ENCODE measurements at places on chromosomes 1 and 21.

- no peak for DNase-seq
These were observed 154.9 kb downstream of the PTPRC start for GRCh38 chr1:198793714-198794113.

DNA sequence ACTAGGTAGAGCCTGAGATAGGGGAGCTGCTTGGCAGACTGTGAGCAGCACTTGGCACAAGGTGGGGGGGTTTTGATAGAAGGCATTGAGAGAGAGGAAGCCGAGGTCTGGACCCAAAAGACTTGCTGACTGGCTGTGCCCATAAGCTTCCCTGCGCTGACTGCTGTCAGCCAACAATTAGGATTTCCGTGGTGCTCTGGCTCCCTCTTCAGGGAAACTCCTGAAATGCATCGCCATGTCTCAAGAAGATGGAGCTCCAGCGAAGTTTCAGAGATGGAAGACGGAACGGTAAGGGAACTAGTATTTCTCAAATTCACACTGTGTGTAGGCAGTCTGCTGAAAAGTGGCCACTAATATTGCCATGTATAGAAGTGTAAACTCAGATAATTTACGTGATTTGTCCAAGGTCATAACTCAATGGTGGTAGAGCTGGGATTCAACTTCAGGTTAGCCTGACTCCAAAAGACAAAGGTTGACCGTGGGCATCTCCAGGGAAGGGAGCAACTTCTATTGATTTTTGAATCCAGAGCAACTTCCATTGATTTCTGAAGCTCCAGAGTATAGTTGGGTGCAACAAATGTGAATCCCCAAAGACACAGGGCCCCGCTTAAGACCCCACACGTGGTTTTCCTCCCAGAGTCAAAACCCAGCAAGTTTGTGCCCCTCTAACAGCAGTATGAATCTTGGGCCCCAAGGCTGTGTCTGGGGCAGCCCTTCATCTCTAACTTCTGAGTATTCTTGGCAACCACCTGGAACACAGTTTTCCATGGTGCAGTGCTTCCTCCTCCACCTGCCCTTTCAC lies 44.5 kb upstream of the CRNN start:
- peak; percentile 78 for DNase-seq

DNA sequence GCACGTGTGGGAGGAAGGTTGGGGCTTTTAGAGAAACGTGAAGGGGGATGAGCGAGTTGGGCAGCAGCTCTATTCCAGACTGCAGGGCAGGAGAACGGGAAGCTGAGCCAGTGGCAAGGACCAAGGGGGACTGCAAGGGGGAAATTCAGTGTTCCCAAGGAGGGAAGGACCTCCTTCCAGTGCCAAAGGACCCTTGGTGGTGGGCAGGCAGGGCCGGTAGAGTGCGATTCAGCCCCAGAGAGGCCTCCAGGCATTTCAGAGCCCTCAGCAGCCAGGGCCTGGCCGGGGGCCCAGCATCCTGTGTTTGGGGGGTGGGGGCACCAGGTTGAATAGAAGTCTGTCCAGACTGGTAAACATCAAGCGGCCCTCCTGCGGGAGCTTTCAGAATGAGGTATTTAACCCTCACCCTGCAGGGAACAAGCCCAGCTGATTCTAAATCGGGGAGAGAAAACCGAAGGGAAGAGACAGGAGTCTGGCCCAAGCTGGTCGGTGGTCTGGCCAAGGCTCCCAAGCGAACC lies 2.3 kb downstream of the COL9A2 start:
- no peak for DNase-seq

- DNase-seq = no peak
These were observed 518.8 kb downstream of the ADGRL2 start for GRCh38 chr1:82319546-82319945.

- no peak for DNase-seq
These were observed 11.8 kb downstream of the SIM2 start for GRCh38 chr21:36710729-36711048.

DNA sequence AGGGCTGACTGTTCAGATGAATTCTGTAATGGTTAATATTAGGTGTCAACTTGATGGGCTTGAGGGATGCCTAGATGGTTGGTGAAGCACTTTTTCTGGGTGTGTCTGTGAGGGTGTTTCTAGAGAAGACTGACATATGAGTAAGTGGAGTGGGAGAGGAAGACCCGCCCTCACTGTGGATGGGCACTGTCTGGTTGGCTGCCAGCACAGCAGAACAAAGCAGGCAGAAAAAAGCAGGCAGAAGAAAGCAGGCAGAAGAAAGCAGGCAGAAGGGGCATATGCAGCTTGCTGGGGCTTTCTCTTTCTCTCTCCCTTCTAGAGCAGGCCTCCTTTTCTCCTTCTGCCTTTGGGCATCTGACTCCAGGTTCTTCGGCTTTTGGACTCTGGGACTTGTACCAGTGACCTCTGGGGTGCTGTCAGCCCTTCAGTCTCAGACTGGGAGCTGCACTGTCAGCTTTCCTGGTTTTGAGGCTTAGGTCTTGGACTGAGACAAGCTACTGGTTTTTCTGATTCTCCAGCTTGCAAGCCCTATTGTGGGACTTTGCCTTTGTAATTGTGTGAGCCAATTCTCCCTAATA lies 42.9 kb upstream of the CD2 start:
- DNase-seq = no peak

DNA sequence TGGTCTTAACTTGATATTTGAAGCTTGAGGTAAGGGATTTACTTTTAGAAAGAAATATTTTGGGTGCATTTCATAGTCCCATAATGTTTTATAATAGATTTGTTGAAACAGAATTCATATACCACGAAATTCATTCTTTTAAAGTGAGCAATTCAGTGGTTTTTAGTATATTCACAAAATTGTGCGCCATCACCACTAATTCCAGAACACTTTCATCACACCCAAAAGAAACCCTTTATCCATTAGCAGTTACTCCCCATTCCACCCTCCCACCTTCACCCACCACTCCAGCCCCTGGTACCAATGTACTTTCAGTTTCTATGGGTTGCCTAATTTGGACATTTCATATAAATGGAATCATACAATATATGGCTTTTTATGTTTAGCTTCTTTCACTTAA lies 38.9 kb upstream of the DMRTB1 start:
- no peak for DNase-seq

GRCh38 chr21:28959367-28960099 lies 33.1 kb downstream of the LTN1 start:
- DNase-seq = no peak

DNA sequence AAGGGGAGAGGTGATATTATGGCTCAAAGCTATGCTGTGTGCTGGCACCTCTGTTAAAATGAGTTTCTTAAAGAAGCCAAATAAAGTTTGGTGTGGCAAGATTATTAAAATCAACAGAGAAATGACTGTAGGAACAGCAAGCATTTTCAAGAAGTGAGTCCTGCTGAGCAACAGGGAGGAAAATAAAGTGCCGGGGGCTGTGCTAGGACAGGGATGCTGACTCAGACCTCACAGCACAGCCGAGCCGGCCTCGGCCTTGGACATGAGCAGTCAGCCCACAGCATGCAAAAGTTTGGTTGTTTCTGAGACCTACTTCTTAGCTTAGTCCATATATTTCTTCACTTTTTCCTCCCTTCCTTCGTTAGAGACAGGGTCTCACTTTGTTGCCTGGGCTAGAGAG lies 19.2 kb downstream of the CNIH3 start:
- DNase-seq = no peak

DNA sequence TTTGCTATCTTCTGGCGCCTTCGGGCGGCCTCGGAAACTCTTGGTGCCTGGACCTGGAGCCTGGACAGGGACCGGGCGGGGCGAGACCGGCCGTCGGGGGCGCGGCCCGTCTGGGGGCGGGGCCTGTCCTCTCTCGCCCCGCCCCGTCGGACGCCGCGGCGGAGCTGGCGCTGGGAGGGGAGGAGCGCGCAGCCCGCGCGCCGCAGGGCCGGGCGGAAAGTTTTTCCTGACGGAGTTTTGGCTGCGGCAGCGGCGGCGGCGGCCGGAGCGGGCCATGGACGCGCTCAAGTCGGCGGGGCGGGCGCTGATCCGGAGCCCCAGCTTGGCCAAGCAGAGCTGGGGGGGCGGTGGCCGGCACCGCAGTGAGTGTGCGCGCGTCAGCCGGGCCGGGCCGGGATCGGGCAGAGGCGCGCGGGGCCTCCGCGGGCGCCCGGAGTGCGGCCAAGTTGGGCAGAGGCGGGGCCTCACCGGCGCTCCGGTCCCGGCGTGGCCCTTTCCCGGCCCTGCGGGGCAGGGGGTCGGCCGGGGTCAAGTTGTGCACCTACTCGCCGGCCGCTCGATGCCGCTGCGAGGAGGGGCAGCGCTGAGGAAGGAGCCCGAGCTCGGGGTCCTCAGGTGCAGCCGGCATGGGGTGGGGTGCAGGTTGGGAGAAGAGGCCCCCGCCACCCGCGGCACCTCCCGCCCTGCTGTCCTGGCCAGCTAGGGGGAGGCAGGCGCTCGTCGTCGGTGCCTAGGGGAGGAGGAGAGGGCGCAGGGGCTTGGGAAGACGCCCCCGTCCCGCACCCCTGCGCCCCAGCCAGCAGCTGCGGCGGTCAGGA lies at the start of gene LDLRAP1:
TSS of gene LDLRAP1 (plus strand) at position 182 of the 818 bp plus-strand sequence. CDS start at position 275, 93 bp downstream.
- DNase-seq = no peak

GRCh38 chr1:118136187-118136941 lies 48.7 kb downstream of the SPAG17 start:
- no peak for DNase-seq

- no peak for DNase-seq
These were observed 38.2 kb upstream of the SLC25A33 start for GRCh38 chr1:9500756-9501754.

- DNase-seq = no peak
These were observed 154.0 kb upstream of the WNT4 start for GRCh38 chr1:22296701-22297591.

DNA sequence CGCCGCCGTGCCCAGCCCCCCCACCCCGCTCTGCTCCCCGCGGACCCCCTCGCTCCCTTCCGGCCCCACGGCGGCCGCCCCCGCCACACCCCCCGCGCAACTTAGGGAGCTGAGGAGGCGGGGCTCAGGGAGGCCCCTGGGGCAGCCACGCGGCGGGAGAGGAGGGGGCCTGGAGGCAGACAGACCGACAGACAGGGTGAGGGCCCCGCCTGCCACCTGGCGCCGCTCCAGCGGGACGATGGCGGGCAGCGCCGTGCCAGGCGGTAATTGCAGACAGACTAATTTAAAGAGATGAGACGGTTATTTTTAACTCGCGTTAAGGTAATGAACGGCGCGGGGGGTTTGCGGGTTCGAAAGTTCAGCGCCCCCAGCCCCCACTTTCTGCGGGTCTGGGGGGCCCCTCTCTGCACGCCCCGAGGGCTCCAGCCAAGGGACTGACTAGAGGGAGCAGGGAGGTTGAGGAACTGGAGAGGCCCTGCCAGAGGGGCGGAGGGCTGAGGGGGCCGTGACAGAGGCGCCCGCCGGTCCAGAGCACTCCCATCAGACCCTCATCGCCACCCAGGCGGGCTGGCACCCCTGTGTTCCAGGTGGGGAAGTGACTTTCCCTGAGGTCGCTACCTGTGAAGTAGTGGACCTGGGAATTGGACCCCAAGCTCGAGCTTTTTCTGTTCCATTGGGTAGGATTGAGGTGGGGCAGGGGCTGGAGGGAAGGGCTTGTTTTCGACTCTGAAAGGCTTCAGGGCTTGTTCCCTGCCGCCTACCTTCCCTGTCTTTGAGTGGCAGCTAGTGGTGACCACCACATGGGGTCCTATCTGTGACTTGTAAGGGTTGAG lies 5.4 kb downstream of the FOXO6 start:
- DNase-seq = no peak

DNA sequence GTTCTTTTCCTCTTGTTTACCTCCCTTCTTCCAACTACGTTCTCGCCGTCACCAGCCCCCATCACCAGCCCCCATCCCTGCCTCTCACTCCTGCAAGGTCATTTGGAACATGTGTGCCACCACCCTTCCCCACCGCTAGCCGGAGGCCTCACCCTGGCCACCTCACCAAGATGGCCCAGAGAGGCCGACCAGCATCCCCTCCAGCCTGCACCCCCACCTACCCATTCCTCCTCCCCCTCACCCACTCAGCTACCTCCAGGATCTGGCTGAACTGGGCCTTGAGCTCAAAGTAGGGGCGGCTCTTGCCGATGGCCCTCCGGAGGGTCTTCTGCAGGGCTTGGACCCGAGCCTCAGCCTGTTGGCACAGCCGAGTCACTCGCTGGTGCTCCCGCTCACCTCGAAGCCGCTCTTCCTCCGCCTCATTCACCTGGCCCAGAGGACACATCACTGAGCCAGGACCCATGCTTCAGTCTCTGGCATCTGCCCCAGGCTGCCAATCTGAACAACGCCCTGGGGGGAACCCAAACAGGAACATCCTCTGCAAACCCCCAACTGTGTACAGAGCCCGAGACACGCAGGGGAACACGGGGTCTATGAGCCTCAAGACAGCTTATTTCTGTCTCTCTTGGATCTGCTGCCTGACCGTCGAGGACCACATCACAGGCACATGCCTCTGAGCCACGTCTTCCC lies 12.8 kb downstream of the SH3BP5L start:
- no peak for DNase-seq

DNA sequence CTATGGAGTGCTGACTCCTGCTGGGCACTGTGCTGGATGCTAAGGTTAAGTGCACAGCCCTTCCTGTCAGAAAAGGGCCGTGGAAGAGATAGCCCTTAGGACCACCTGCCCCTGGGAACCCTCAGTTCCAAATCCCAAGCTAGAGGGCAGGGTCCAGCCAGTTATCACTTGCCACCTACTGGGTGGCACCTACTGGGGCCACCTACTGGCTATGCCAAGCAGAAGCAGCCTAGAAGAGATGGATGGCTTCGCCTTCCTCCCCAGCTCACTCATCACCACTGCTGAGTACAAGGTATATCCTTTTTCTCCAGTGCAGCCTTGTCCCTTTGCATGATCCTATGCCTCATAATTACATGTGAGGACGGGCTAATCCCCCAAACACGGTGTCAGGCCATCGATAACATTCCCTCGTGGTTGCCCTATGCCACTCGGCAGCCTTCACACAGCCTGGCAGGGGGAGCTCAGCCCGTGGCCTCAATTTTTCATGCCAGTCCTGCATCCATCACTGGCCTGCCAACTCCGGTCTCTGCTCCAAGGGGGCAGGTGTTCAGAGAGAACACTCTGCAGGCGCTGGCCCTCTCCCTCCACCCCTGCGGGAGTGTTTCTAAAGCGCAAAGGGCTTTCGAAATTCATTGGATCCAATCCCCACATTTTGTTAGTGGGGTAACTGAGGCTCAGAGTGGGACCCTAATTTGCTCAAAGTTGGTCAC lies 49.0 kb downstream of the SYT2 start:
- DNase-seq = no peak

DNA sequence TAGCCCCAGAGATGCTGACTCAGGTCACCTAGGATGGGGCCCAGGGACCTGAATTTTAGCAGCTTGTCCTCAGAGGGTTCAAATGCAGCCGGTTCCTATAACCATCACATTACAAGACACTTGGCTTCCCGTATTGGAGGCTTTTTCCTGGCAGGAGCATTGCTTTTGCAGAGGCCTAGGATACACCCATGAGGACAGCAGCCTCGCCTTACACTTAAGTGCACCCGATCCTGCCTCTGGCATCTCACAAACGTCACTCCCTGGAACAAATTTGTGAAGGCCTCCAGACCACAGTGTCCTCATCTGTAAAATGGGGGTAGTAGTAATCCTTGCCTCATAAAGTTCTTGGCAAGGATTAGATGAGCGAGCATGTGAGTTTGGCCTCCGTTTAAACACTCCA lies 130.0 kb downstream of the KAZN start:
- no peak for DNase-seq
